LoVo (cell line): ENCODE measurements at places on chromosomes 6 and 20.
A peak's percentile ranks its signal among the peaks of the same experiment; 100 is the strongest.

DNA sequence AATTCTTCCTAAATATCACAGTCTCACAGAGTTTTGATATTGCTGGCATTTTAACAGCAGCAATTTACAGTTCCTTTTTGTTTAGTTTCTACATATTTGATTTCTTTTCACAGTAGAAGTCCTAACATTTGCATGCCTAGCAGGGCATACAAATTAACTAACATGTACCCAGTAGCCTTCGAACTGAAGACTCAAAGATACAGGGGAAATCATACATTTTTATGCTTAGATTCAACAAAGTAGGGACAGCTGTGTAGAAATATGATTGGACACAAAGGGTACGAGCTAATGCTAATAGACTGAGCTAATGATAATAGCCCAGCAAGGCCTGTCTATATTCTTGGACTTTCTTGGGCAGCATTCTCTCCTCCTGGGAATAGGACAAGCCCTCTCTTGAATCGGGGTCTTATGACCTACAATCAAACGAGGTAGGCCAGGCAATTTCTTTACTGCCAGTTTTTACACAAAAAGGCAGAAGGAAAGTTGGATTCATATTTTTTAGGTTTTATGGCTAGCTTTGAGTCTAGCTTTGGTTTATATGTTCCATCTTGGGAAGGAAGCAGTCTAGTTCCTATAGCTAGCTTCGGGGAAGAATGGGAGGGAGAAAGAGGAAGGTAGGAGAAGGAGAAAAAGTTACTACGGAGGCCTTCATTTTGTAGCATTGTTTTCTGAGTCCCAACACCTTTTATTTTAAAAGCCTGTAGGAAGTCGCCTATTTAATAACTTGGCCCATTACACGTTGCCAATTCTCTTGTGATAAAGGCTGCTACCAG, 115.8 kb downstream of the HFE start:
- no peak for DNase-seq

DNA sequence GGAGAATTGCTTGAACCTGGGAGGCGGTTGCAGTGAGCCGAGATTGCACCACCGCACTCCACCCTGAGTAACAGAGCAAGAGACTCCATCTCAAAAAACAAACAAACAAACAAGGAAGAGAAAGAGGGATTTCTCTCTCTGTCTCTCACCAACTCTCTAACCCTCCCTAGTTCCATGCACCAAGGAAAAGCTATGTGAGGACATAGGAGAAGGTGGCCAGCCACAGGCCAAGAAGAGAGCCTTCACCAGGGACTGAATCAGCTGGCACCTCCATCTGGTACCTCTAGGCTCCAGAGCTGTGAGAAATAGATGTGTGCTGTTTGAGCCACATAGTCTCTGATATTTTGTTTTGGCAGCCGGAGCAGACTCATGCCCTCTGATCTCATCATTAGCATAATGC, 9.0 kb upstream of the FAM110A start:
- no peak for DNase-seq

DNA sequence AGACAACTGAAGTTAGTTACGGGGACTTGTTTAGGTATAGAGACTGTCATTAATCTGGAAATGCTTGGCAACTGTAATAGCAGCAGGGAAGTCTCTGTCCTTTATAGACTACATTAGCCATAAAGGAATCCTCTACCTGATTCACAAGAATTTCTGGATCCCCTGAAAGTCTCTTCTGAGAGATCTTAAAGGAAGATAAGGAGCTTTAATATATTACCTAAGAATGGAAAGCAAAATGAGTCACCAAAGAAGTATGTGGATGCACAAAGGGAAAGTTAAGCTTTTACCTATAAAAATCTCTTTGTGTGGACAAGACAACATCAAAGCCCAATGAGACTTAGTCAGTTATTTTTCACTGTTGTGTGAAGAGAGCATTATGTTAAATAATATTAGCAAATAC, 92.2 kb upstream of the RSPO3 start:
- peak; percentile 59 for DNase-seq

GRCh38 chr6:7087491-7087979, 20.2 kb upstream of the RREB1 start:
- DNase-seq: peak; percentile 77

DNA sequence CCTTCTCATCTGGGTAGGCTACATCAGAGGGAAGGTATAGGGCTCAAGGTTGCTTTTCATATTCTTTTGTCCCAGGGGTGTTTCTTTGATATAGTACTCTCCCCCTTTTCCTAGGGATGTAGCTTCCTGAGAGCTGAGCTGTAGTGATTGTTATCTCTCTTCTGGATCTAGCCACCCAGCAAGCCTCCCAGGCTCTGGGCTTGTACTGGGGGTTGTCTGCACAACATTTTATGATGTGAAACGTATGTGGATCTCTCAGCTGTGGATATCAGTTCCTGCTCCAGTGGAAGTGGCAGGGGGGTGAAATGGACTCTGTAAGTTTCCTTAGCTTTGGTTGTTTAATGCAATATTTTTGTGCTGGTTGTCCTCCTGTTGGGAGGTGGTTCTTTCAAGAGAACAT, 437.3 kb upstream of the SYNCRIP start:
- no peak for DNase-seq

- no peak for DNase-seq
Observed at GRCh38 chr6:135608031-135608430, 110.5 kb upstream of the AHI1 start.
